ENCODE measurements at places on chromosomes 3 and 15. TPM values are rescaled to one million over a fixed set of nuclear protein-coding genes. Genes with fewer than 3 reads are reported as not detected.

- no peak for DNase-seq
These were observed 199.8 kb downstream of the WDR72 start for GRCh38 chr15:53559364-53560277.

DNA sequence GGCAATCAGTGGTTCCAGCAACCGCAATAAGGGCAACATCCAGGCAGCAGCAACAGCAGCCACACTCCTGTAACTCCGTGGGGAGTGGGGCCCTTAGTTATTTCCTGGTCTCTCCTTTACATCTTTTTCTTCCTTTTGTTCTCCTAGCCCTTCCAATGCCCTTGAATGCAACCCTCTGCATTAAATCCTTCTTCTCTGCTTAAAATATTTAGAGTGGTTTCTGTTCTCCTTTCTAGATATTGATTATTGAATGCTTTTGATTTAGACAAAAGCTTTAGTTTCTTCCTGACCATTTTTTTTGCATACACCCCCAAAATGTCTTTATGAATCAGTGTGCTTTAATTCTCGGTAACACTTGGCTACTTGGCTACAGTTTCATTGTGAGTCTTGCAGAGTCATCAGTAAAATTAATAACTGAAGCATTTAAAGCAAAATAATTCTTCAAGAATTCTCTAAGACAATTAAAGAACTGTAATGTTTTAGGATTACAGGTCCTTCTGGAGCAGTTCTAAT lies 586.1 kb downstream of the MECOM start:
- no peak for DNase-seq

- no peak for DNase-seq
These were observed 87.1 kb downstream of the GABRG3 start for GRCh38 chr15:27057904-27058645.

The SLC6A6 gene
- total RNA-seq: 10.2 TPM

DNA sequence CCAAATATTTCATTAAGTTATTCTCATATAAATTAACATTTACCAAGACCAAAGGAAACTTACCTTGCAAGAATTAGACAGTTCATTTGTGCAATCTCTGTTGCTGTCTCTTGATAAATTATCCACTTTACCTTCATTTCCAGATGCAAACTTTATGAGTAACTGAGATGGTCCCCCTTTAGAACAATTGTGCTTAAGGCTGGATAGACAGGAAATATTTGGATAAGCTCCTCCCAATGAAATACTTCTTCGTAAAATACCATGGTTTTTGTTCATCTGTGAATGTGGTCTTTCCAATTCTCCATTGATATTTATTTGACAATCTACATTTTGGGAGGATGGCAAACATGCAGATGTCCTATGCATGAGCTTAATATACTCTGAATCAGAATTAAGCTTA lies 78.2 kb downstream of the NEDD4 start:
- no peak for DNase-seq

DNA sequence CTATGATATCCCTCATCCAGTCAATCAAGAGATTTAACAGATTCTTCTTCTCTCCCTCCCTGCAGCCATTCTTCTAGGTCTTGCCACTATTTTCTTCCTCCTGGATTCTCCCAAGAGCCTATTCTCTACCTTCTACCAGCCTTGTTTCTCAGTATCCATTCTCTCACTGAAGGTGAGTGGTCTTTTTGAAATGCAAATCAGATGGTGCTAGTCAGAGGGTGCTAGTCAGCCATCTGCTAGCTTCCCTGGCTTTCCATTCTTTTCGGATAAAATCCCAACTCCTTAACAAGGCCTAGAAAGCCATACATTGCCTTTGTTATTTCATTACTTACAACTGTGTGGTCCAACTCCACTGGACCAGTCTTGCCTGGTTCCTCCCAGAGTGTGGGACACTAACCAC lies 734.3 kb upstream of the CFAP20DC start:
- no peak for DNase-seq

GRCh38 chr15:58403581-58403980 lies 28.2 kb upstream of the LIPC start:
- no peak for DNase-seq

DNA sequence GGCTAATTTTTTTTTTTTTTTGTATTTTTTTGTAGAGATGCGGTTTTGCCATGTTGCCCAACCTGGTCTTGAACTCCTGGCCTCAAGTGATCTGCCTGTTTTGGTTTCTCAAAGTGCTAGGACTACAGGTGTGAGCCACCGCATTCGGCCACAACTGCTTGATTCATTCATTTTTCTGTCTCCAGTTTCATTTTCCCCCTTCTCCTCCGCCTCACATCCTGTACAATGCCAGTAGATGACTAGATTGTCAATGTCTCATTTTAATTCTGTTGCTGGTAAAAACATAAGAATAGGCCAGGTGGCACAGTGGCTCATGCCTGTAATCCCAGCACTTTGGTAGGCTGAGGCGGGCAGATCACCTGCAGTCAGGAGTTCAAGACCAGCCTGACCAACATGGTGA lies 12.0 kb upstream of the ZNF592 start:
- no peak for DNase-seq

- DNase-seq: peak; percentile 40
These were observed 143.7 kb upstream of the ZNF385D start for GRCh38 chr3:21894459-21895340.

- peak; percentile 50 for DNase-seq
These were observed at the start of gene SLC30A4 for GRCh38 chr15:45522328-45523165. TSS of gene SLC30A4 (minus strand) at chr15:45522755. CDS start at chr15:45522354, 401 bp downstream.

DNA sequence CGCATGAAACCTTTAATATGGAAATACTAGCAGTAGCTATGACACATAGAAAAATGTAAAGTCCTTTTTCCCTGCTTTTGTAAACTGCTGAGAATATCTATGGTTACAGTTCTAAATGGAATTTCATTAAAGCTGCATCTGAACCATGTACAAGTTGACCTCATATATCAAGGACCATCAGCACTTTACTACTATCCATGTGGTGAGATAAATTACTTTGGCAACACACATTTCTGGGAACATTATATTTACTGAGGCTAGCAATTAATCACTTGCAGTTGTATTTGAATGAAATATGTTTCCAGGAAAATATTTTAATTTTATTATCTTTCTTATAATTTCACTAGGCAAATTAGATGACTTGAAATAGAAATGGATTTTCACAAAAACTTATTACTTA lies 545.5 kb downstream of the NAALADL2 start:
- DNase-seq: no peak

GRCh38 chr3:79994397-79994796 lies 226.6 kb upstream of the ROBO1 start:
- no peak for DNase-seq

- no peak for DNase-seq
These were observed 1.0 kb upstream of the PCBP4 start for GRCh38 chr3:51968170-51968775.

DNA sequence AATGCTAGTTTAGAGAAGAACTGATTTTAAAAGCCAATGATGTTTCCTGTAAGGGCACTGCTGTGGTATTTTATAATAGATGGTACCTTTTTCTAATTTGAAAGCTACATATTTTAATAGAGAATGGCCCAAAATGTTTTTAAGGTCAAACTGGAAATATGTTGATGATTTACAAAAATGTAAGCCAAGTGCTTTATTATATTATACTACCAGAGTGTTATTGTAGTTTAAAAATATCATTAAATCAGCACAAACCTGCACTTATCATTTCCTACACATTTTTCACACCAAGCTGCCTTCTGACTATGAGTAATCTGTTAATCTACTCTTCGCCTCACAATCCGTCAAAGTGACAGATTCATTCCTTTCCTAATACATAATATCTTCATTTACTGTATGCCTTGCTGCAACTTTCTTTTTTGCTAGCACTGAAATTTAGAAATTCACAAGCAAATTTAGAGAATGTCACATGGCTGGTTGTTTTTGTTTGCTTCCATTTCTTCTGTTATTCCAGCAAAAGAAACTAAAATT lies 126.4 kb upstream of the FAM3D start:
- no peak for DNase-seq

DNA sequence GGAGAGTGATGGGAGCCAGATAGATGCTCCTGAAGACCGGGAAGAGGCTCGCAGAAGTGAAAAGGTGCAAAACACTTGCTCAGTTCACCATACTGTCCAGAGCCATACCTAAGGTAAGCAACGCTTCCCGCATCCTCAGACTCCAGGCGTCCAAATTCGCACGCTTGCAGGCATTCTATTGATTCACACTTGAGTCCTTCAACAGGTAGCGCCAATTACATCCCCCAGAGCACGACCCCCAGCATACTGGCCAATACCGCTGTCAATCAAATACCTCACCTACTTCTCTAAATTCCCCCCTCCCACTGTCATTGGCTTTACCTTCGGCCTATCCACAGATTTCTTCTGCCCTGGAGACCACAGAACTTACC lies 361 bp upstream of the STXBP5L start:
- no peak for DNase-seq

The ARHGEF3 gene
- 10.9 TPM for total RNA-seq

DNA sequence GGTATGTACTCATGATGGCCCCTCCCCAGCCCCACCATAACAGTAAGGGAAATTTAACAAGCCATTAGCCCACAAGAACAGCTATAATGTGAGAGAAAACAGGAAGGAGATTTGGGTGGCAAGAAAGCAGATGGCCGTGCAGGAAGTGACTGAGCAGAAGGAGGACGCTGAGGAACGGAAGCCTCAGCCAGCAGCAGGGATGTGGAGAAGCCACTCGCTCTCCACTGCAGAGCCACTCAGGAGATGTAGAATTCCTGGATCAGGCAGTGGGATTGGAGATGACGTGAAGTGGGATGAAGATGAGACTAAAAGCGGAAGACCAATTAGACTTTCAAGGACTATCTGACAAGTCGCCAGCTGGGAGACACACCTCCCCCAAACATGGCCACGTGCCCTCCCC lies 31.2 kb downstream of the PRR23E start:
- no peak for DNase-seq

- peak; percentile 12 for DNase-seq
These were observed 1.2 kb downstream of the MEX3B start for GRCh38 chr15:82044373-82045178.

GRCh38 chr3:129277829-129278271 lies 820 bp upstream of the HMCES start:
- DNase-seq: peak; percentile 41

Measured in SK-MEL-5 (cell line).